ENCODE measurements at places on chromosomes 2 and 18.

GRCh38 chr2:28423856-28424605, 31.4 kb downstream of the FOSL2 start:
- peak; percentile 31 for DNase-seq

DNA sequence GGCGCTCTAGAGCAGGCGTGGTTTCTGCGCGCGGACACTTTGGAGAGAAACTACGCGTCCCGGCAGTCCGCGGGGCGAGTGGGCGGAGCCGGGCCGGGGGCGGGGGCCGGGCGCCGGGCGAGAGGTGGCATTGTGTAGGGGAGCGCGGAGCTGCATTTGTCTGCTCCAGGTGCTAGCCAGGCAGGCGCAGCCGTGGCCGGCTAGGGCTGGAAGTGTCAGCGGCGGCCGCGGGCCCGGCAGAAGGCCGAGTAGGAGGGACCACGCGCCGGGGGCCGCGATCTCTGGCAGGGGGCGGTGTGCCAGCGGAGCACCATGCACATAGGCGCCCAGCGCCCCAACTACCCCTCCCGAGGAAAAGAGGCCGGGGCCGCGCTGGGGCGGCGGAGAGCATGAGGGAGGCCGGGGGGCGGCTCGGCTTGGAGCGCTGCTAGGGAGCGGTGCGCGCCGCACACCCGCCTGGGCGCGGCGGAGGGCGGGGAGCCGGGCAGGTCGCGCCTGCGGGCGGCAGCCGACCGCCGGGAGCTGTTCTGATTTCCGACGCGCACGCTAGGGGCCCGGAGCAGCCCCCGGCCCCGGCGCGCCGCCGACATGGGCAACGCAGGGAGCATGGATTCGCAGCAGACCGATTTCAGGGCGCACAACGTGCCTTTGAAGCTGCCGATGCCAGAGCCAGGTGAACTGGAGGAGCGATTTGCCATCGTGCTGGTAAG, at the start of gene FMNL2:
FMNL2 (plus strand) TSS at position 159 of the 710 bp plus-strand sequence.
- peak; percentile 80 for DNase-seq

GRCh38 chr2:24635181-24635580, 144.1 kb downstream of the NCOA1 start:
- no peak for DNase-seq

DNA sequence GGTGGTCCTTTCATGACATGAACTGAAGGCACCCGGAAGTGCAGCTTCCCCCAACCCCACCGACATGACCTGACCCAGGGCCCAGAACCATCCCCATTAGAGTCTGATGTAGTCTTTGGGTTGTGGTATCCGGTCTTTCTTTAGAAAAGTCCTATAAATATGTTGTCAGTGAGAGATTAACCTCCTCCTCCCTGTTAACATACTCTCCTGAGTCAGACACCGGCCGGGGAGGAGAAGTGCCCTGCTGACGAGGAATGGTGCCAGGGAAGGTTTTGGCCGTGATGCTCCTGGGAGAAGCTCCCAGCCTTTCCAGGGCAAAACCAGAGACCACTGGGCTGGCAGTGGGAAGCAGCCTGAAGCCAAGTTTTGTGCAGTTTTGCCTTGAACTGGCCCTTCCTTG, 109.0 kb downstream of the LAMA3 start:
- no peak for DNase-seq

- DNase-seq, result peak; percentile 62
Measured at GRCh38 chr2:144438801-144439631, 80.9 kb downstream of the ZEB2 start.

GRCh38 chr2:145753041-145753608, 1233.2 kb upstream of the ZEB2 start:
- no peak for DNase-seq

GRCh38 chr2:204150721-204151120, 214.2 kb downstream of the ICOS start:
- DNase-seq, result no peak

DNA sequence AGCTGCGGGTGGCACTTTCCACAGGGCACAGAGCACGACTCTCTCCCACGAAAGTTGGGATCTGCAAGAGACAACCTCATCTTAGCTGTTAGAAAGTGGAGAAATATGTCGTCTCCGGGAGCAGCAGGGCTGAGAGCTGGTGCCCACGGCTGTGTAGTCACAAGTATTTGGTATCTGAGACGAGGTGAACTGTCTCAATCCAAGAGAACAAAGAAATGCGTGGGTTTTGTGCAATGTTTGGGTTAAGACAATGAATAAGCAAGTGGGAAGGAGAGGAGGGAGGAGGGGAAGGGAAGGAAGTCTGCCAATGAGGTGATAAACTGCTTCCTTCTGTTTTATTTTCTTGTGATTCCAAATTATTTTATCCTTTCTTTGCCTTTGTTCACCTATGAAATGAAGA, 18.0 kb downstream of the DYTN start:
- no peak for DNase-seq

GRCh38 chr2:134540990-134541389, 177.8 kb downstream of the TMEM163 start:
- DNase-seq, result no peak

DNA sequence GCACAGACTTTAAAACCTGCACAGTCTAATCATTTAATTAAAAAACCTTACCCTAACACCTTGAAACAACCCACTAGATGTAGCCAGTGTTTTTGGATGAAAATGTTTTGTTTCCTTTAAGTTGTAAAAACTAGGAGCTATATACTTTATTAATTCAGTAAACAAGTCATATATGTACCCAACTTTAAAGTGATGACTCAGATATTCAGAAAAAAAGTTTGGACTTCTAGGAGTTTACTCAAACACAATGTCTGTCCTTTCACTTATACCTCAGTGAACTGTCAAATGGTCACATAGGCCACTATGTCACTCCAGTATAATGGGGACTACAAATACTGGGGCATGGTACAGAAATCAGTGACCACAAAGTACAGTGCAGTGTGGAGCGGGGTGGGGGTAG, 360.3 kb downstream of the LRRTM1 start:
- no peak for DNase-seq

GRCh38 chr2:235088496-235088921, 136.7 kb downstream of the SH3BP4 start:
- DNase-seq, result peak; percentile 29

DNA sequence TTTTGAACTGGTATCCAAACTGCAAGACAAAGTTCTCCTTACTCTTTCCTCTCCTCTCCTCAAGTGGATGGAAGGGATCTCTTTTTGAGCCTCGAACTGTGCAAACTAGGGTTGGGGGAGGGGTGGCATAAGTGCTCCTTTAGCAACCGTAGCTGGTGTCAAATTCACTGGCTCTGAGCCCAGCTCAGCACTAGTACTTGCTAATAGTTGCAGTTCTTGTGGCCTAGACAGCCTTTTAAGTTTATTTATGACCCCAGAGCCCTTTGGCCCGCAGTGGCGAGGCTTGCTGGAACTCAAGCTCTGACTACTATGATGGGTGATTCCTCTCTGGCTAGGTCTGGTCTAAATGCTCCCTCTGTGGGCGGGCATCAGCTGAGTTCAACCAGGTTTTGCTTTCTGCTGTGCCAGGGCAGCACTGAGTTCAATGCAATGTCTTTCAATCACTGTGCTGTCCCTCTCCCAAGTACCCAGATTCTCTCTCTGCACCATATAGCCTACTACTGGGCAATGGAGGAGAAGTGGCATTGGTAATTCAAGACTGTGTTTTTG, 528.4 kb upstream of the SYT4 start:
- peak; percentile 49 for DNase-seq

All from DMS153 (cell line).